ENCODE measurements at places on chromosomes 2 and 18.

GRCh38 chr2:207812058-207812725 lies 42.5 kb upstream of the FZD5 start:
- DNase-seq = no peak

GRCh38 chr2:213806125-213806726 lies 522.0 kb downstream of the SPAG16 start:
- no peak for DNase-seq

DNA sequence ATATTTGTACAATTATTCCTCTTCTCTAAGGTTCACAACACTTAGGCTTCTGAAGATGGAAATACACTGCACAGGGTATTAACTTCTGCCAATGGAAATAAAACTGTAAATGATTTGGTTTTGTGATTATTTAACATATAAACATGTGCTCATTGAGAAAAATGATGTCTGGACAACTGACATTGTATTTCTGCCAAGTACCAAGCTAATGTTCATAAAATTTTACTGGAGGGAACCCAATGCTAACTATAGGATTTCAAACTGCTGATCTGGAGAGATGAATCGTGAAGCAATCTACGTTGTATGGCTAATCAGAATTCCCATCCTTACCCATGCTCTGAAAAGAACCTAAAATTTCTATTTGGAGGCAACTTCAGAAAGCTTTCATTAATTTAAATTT lies 279.7 kb downstream of the NRXN1 start:
- no peak for DNase-seq

DNA sequence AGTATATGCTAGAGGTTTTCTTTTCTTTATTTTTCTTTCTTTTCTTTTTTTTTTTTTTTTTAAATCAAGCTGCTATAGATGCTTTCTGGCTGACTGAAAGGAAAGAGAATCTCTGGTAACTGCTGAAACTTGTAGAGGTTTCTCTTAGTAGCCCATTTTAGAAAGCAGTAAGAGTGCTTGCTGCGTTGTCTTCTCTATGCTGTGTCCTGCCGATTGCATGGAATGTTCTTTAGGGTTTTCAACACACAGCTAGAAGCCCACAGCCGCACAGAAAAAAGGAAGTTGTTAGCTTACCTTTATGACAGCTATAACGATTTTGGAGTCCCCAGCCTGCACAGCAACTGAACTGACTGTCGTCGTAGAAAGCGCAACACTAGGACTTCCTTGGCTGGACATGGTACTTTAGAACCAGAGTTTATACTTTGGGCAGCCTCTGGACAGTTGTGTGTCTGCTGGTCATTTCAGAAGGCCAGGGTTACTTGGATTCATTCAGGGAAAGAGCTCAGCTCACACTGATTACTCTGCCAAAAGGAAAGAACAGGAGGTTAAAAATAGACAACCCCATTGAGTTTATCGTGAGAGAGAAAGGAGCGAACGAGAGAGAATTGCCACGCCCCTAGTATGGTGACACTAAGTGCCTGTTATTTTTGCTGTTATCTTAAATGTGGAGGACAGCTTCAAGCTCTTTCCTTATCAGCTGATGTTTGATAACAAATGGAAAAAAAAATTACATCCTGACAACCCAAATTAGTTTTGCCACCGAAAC lies at the start of gene CCDC141:
CCDC141 (minus strand) TSS at position 592 of the 766 bp plus-strand sequence; CDS start at position 396, 196 bp downstream.
- no peak for DNase-seq

DNA sequence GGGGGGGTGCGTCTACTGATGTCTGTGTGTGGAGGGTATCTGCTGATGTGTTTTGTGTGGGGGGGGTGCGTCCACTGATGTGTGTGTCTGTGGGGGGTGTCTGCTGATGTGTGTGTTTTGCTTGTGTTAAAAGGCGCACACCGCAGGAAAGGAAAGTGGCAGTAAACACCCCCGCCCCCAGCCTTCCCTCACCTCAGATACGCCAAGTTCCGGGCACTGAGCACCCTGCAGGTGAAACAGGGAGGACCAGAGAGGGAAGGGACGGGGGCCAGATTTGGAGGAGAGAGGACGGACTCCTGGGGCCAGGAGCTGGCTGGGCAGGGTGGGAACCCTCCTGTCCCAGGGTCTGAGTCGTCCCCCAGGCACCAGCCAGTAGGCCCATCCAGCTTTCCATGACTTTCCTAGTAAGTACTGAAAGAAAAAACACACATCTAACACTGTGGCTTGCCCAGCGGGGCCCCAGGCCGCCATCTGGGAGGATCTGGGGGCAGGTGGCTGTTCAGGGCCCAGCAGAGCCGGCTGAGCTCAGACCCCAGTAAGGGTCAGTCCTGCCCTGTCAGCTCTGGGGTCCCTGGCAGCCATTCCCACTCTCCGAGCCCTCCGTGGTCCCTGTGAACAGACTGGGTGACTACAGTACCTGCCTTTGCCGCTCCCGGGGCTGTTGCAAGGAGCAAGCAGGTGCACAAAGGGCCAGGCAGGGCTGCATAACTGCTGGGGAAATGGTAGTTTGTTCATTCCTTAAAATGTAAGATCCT lies 126.9 kb downstream of the NFATC1 start:
- peak; percentile 70 for DNase-seq

All from cardiac septum (tissue), 1 donor.